Stimulated activated CD4-positive, alpha-beta T cell treated with anti-CD3 and anti-CD28 coated beads, Interleukin-2, amount 100 ng/mL, for 24 hours (primary cell): ENCODE measurements at places on chromosomes 5 and 9.

- no peak for DNase-seq
Measured at GRCh38 chr5:97400537-97400936, 217.5 kb upstream of the RIOK2 start.

DNA sequence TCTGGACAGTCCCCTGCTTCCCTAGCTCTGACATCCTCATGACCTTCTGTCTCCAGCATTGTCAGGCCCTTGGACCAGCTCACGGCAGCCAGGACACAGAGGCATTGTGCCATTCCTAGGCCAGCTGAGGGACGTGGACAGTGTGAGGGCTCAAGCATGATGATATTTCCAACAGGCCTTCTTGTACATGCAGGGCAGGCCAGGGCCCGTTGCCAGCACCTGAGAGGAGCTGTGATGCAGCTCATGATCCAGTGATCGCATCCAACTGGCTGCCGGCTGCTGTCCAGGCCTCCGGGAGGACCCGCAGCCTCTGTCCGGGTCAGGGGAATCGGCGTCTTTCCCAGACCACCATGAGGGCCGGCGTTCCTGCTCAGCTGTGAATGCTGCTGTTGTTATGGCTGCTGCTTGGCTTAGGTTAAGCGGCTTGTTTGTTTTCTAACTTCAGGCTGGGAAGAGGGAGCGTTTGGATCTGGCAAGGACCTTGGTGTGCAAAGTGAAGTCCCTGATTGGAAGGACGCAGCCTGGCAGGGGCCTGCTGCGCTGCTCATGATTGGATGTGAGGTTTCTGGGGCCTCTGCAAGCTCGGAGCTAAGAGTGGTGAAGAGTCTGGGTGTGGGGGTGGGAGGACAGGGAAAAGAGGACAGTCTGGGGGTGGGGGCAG, 53.8 kb downstream of the PDZD2 start:
- no peak for DNase-seq

GRCh38 chr5:148808864-148809642, 17.4 kb upstream of the ADRB2 start:
- DNase-seq, result peak; percentile 42

GRCh38 chr5:145540375-145540774, 294.8 kb downstream of the PRELID2 start:
- DNase-seq, result no peak
